ENCODE measurements at places on chromosomes 1 and 21. TPM values are rescaled to one million over a fixed set of nuclear protein-coding genes. Genes with fewer than 3 reads are reported as not detected.

KIF26B gene
- total RNA-seq = 0.07 TPM

DNA sequence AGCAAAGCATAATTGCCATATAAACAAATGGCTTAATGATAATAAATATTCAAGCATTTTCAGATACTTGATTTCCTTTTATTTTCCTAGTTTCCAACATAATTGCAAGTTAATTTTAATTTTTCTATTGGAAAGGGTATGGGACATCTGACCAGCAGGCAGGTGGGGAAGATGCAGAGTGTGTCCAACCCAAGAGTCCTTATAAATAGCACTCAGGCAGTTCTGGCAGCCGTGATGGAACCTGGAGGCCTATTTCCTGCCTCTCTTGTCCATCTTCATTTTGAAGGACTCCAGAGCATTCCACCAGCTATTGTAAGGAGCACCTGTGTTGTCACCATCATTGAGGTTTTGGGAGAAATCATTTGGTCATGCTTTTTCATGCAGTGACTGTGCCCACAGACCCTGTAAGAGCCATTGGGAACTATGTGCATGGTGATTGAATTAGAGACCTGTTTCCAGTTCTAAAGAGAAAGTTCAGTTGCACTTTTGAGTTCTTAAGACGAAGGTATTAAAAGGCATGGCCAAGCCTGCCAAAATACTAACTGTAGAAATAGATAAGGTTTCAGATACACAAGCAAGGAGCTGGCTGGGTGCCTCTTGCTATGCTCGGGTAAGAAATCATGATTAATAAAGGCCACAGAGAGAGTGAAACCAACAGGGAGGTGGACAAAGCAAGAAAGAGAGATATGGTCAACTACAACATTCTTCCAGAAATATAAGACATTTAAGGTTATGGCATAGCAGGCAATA lies 92.3 kb downstream of the SPATA46 start:
- peaks cover 14% of the 10 kb centered on the region for H3K27me3 ChIP-seq
- DNase-seq = no peak
- H3K4me1 ChIP-seq = no peaks in the 10 kb centered on the region
- no peak overlapping the region for H3K4me3 ChIP-seq
- H3K27ac ChIP-seq = no peak overlapping the region

GRCh38 chr1:19988267-19989006 lies 9.0 kb upstream of the PLA2G2A start:
- no peaks in the 10 kb centered on the region for H3K36me3 ChIP-seq
- H3K27me3 ChIP-seq = peaks cover 39% of the 10 kb centered on the region
- DNase-seq = no peak
- H3K27ac ChIP-seq = no peak overlapping the region
- no peaks in the 10 kb centered on the region for H3K4me1 ChIP-seq

NCMAP gene
- total RNA-seq = not detected

VSIG8 gene
- total RNA-seq = not detected

ANKRD45 gene
- total RNA-seq = not detected

PI4KB gene
- 54.7 TPM for total RNA-seq

- H3K27ac ChIP-seq = no peak overlapping the region
- no peaks in the 10 kb centered on the region for H3K27me3 ChIP-seq
- H3K4me1 ChIP-seq = peaks cover 11% of the 10 kb centered on the region
Observed at GRCh38 chr1:39317910-39318633, 113.6 kb downstream of the MACF1 start.

- no peak for DNase-seq
- H3K4me3 ChIP-seq = no peak overlapping the region
- H3K27me3 ChIP-seq = peaks cover 3% of the 10 kb centered on the region
- no peaks in the 10 kb centered on the region for H3K4me1 ChIP-seq
Observed at GRCh38 chr1:208598021-208598420, 353.8 kb upstream of the PLXNA2 start.

DNA sequence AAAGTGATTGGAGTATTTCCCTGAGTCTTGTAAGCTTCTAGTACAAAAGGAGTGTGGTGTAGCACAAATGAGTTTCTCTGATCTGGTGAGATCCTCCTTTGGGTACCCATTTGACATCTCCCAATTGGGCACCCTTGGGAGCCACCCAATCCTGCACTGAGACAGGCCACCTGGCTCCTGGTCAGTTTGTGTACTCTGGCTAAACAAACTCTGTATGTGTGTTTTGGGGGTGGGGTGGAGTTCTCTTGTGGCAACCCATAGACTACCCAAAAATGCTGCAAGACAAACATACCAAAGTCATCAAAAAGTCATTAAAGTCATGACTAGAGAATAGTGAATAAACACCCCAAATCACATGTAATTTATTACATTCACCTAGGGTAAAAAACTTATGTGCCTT lies 8.4 kb upstream of the HIVEP3 start:
- H3K4me3 ChIP-seq = no peak overlapping the region
- no peaks in the 10 kb centered on the region for H3K4me1 ChIP-seq
- no peaks in the 10 kb centered on the region for H3K36me3 ChIP-seq
- H3K27ac ChIP-seq = no peak overlapping the region
- peaks cover 20% of the 10 kb centered on the region for H3K27me3 ChIP-seq
- no peak for DNase-seq

ZNF684 gene
- 4.9 TPM for total RNA-seq

DNA sequence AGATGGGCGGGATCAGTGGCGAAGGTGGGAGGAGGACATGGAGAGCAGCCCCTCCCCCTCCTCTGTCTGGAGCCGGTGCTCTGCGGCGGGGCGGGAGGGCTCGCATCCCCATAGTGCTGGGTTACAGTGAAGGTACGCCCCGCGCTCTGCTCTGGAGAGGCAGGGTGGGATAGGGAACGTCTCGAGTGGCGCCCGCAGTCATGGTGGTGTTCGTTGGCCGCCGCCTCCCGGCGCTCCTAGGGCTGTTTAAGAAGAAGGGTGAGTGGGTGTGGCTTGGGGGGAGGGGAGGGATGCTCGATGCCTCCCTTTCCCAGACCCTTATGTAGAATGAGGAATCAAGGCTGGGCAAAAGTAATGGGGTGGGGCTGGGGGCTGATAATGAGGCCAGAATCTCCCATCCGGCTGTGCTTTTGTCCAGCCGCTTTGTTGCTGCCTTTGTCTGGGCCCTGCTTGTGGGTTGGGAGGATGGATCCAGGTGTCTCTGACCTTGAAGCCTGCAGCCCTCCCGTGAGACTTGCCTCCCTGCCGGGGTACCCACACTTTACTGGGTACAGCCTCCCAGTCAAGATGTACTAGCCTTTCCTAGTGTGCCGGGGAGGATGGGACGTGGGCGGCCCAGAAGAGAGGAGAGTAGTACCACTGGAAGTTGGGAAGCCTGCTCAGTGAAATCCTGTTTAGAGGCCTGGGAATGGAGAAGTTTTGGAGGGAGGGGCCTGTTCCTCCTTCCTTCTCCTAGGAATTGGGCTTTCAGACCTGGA lies 51.4 kb downstream of the YARS1 start:
- H3K4me1 ChIP-seq = no peaks in the 10 kb centered on the region
- no peaks in the 10 kb centered on the region for H3K36me3 ChIP-seq

KCNK1 gene
- 2.1 TPM for total RNA-seq

MSH4 gene
- total RNA-seq = 0.54 TPM

DNA sequence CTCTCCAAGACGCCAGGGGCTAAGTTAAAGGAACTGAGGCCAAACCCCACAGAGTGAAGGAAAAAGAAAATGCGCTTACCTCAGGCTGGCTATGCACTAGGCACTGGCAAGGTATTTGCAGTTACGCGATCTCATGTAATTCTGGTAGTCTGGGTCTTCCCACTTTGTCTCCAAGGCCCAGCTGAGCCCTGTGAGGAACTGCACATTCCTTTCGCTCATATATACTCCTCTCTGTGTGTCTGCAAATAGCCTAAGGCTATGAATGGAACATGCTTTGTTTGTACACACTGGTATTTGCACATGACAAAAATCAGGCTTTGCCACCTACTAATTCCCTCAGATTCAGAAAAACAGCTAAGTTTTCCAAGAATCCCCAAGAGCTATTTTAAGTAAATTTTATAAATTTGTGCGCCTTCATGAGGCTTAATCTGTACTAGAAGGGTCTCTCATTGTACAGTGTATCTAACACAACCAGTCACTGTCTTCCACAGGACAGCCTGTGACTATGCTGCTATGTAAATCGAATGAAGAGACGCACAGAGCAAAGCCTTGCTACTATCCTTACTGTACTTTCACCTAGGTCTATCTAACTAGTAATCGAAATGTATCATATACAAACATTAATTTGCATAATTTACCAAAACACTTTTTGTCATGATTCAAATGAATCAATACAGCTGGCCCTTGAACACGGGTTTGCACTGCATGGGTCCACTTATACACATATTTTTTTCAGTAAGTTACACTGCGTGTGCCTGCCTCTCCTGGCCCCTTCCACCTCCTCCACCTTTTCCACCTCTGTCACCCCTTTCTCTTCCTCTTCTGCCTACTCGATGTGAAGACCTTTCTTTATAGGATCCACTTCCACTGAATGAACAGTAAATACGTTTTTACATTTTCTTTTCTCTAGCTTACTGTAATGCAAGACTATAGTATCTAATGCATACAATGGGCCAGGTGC lies 87.0 kb downstream of the SIPA1L2 start:
- no peaks in the 10 kb centered on the region for H3K4me1 ChIP-seq
- no peak for DNase-seq

- H3K27me3 ChIP-seq = peaks cover 8% of the 10 kb centered on the region
- no peak overlapping the region for H3K27ac ChIP-seq
- no peak for DNase-seq
- H3K36me3 ChIP-seq = no peaks in the 10 kb centered on the region
- peaks cover 6% of the 10 kb centered on the region for H3K4me1 ChIP-seq
Observed at GRCh38 chr1:54710434-54710833, 5.2 kb upstream of the TTC4 start.

GRCh38 chr1:25098717-25099116 lies 133.6 kb downstream of the SYF2 start:
- H3K27ac ChIP-seq = no peak overlapping the region
- DNase-seq = no peak
- no peaks in the 10 kb centered on the region for H3K27me3 ChIP-seq
- H3K4me3 ChIP-seq = peak overlapping the region; percentile 68

DNA sequence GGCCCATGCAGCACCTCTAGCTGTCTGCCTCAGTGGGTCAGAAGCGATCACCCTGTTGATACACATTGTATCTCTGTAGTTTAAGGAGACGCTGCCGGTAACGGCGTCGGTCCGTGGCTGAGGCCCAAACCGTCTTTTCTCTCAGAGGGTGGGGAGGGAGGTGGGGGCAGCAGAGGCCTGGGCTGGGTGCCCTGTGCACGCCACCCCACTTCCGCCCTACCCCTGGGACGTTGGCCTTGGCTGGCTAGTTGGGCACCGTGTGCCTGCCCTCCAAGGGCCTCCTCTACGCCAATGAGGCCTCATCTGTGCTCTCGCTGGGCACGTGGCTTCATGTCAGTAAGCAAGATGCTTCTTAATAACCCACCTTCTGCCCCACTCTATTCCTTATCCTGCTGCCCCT lies 9.4 kb downstream of the ZC3H12A start:
- H3K4me1 ChIP-seq = peaks cover 38% of the 10 kb centered on the region
- peak overlapping the region; percentile 82 for H3K27ac ChIP-seq
- no peaks in the 10 kb centered on the region for H3K27me3 ChIP-seq
- no peak for DNase-seq
- H3K36me3 ChIP-seq = peaks cover 52% of the 10 kb centered on the region

- H3K36me3 ChIP-seq = no peaks in the 10 kb centered on the region
- H3K27me3 ChIP-seq = no peaks in the 10 kb centered on the region
- H3K4me1 ChIP-seq = no peaks in the 10 kb centered on the region
- H3K4me3 ChIP-seq = no peak overlapping the region
- no peak for DNase-seq
Observed at GRCh38 chr1:95308276-95309030, 74.4 kb downstream of the RWDD3 start.

DNA sequence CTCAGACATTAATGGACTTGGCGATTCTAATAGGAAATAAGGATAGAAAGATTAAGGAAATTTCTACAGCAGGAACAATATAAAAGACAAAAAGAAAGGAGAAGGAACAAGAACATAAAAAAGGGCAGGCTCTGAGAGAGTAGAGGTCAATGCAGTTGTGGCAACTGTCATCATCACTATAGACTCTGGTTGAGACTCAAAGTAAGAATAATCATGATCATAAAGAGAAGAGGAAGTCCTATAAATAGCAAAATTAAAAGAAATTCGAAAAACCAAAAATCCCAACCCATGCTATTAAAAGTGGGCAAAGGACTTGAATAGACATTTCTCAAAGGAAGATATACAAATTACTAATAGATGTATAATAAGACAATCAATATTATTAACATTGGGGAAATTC lies 14.4 kb upstream of the XCL1 start:
- H3K27ac ChIP-seq = no peak overlapping the region
- H3K36me3 ChIP-seq = peaks cover 2% of the 10 kb centered on the region
- H3K4me3 ChIP-seq = no peak overlapping the region
- DNase-seq = no peak

GRCh38 chr1:24416666-24417391 lies 1.2 kb downstream of the NIPAL3 start:
- peak; percentile 56 for DNase-seq
- H3K27me3 ChIP-seq = no peaks in the 10 kb centered on the region
- H3K27ac ChIP-seq = peak overlapping the region; percentile 78

DNA sequence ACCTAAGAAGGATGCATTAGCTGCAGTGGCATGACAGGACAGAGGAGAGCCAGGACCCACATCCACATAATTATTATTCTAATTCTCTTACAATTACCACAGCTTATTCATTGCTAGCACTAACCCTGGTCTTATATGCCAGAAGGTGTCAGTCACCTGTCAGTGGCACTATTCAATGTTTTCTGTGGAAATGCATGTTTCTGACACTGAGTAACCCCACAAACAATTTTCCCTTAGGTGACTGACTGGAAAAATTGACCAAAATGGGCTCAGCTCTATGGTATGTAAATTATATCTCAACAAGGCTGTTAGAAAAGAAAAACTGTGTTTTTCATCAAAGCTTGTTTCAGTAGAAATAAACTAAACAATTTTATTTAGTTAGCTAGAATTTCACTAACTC lies 117.9 kb upstream of the KRTAP19-8 start:
- no peak for DNase-seq
- H3K36me3 ChIP-seq = peaks cover 63% of the 10 kb centered on the region
- H3K4me1 ChIP-seq = peaks cover 64% of the 10 kb centered on the region
- no peaks in the 10 kb centered on the region for H3K27me3 ChIP-seq
- no peak overlapping the region for H3K4me3 ChIP-seq
- H3K27ac ChIP-seq = no peak overlapping the region

GRCh38 chr1:104973516-104973915 lies 1223.8 kb downstream of the AMY1C start:
- no peaks in the 10 kb centered on the region for H3K36me3 ChIP-seq
- H3K4me3 ChIP-seq = no peak overlapping the region
- no peaks in the 10 kb centered on the region for H3K4me1 ChIP-seq
- no peak for DNase-seq
- no peak overlapping the region for H3K27ac ChIP-seq

- no peak overlapping the region for H3K27ac ChIP-seq
- DNase-seq = no peak
- peaks cover 16% of the 10 kb centered on the region for H3K36me3 ChIP-seq
- H3K27me3 ChIP-seq = no peaks in the 10 kb centered on the region
- no peak overlapping the region for H3K4me3 ChIP-seq
Observed at GRCh38 chr1:236257216-236257615, 24.5 kb downstream of the ERO1B start.

DNA sequence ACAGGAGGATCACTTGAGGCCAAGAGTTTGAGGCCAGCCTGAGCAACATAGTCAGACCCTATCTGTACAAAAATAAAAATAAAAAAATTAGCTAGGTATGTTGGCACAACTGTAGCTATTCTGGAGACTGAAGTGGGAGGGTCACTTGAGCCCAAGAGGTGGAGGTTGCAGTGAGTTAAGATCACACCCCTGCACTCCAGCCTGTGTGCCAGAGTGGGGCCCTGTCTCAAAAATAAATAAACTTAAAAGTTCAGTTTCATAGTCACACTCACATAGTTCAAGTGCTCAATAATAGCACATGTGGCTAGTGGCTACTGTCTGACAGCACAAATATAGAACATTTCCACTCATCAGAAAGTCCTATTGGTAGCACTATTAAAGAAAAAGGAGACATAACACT lies 5.2 kb upstream of the EVI5 start:
- H3K27ac ChIP-seq = no peak overlapping the region
- H3K36me3 ChIP-seq = peaks cover 2% of the 10 kb centered on the region
- H3K4me3 ChIP-seq = no peak overlapping the region

Data from activated T-helper 1 cell treated with anti-CD3 and anti-CD28 coated beads, Interleukin-12 subunit alpha, Interleukin-12 subunit beta, Interleukin-2, Interleukin-4 antibody, amounts not matched to agents 30 ng/mL and 10 ng/mL and 1 ng/mL, durations not matched to agents 14 hours and 24 hours and 36 hours (primary cell).